Renal cortical epithelial cell (primary cell): ENCODE measurements at places on chromosomes 7 and 10. TPM values are rescaled to one million over a fixed set of nuclear protein-coding genes. Genes with fewer than 3 reads are reported as not detected.

GRCh38 chr10:92387289-92387940, 96.4 kb downstream of the MARCHF5 start:
- peak; percentile 66 for DNase-seq

GRCh38 chr7:50304129-50304910, at the start of gene IKZF1:
Gene IKZF1, plus strand, starts transcription at chr7:50304716. Its CDS starts 14,346 bp downstream, at chr7:50319062.
- no peak for DNase-seq

DNA sequence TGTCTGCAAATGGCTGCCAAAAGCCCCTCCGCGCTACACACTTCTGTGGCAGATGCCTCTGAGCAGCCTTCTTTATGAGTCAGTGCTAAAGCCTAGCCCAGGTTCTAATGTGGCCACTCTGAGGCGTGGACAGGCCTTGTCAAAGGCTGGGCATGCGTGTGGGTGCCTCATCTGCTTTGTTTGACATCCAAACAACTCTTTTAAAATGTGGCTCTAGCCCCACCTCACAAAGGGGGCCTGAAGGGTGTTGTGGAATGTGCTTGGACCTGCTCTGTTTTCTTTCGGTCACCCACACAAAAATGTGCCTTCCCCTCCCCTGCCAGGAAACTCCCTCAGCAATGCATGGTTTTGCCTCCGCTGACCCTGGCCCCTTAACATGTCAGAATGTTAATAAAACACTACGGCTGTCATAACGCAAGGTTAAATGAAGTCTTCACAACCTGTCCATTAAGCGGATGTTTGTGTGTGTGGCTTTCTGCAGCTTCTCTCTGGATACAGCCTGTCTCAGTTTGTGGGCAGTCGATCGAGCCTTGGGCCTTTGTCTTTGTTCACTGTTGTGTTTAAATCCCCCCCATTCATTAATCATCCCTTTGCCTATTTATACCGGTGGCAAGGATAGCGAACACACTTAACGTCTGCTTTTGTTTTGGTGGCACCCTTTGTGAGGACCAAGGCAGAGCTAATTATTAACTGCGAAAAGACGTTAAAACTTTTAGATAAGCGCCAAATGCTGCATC, 718.9 kb downstream of the LRMDA start:
- peak; percentile 98 for DNase-seq

TFPI2 gene
- total RNA-seq, result 22.7 and 65.1 TPM in 2 replicates

DNA sequence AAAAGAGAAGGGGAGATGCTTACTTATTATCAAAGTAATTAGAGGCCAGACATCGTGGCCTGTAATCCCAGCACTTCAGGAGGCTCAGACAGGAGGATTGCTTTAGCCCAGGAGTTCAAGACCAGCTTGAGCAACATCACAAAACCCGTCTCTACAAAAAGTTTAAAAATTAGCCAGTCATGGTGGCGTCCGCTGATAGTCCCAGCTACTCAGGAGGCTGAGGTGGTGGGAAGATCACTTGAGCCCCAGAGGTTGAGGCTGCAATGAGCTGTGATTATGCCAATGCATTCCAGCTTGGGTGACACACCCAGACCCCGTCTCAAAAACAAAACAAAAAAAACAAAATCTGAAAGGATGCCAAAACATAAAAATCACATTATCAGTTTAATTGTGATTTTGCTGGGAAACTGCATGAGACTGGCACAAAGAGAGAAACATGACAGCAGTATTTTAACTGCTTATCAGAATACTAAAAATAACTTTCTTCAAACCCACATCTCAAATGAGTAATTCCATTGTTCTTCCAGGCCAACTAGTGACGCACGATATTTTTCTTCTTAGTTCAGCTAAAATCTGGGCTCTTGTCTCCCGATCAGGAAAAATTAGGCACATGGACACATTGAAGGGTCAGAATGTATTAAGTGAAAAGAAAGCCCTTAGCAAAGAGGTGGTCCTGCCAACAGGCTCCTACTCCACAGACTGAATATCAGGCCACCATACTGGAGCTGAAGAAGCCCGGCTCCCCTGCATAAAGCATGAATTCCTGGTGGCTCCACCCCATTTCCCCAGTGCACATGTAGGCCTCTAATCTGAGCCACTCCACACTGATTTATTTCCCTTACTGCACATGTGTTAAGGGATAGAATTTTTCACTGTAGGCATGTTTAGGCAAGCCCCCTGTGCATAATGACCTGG, 9.6 kb upstream of the CCM2 start:
- DNase-seq, result peak; percentile 30

- DNase-seq, result no peak
Observed at GRCh38 chr7:43248961-43249822, 136.7 kb downstream of the HECW1 start.

GRCh38 chr10:34475786-34476185, 339.3 kb downstream of the PARD3 start:
- no peak for DNase-seq

- no peak for DNase-seq
Observed at GRCh38 chr10:101219946-101220451, 9.3 kb downstream of the LBX1 start.

DNA sequence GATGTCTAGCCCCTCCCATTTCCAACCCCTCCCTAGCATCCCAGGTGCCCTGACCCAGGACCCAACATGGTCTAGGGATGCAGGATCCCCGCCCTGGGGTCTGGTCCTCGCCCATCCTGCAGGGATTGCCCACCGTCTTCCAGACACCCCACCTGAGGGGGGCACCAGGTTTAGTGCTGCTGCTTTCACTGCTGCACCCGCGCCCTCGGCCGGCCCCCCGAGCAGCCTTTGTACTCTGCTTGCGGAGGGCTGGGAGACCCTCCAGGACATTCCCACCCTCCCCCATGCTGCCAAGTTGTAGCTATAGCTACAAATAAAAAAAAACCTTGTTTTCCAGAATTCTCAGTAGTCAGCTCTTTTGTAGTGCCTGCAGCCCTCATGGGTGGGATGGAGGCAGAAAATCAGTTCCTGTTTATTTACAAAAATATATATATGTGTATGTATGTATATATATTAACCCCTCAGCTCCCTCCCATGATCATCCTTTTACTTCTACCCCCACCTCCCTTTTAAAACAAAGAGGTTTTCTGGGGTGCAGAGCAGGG, 9.7 kb downstream of the ZYX start:
- DNase-seq, result no peak

GRCh38 chr7:109821156-109821555, 1251.5 kb downstream of the DNAJB9 start:
- no peak for DNase-seq

GRCh38 chr7:28483112-28483511, 70.8 kb downstream of the CREB5 start:
- peak; percentile 88 for DNase-seq

MOGAT3 gene
- total RNA-seq, result not detected in 2 replicates

DNA sequence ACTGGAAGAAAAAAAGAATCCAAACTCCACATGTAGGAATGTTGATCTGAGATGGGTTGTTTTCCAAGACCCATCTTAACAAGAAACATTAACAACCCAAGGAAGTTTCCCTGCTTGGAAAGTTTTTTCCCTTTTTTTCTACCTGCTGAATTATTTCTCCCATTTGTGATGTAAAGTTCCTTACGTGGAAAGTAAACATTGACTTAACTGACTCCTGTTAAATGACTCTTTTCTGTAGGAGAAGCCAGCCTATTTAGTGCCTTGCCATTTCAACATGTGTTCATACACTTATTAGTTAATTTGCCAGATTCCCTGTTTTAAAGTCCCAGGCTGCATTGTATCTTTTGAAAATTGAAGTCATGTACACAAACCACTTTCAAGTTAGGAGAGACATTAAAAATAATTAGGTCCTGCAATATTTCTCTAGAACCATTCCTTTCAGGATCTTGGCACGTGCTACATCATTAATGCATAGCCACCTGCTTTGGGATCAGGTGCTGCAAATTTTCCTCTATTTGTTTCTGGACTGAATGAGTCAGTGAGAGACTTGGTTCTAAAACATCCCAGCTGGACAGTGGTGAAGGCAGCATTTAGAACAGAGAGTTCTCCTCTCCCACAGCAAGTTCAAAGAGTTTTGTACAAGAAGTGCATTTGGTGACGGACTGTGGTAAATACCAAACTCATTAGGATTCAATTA, 698.5 kb downstream of the SUGCT start:
- peak; percentile 21 for DNase-seq
